ENCODE measurements at places on chromosomes 3 and 15. TPM values are rescaled to one million over a fixed set of nuclear protein-coding genes. Genes with fewer than 3 reads are reported as not detected.

STRA6 gene
- polyA plus RNA-seq: not detected

- no peaks in the 10 kb centered on the region for H3K27me3 ChIP-seq
- no peak for DNase-seq
- H3K4me3 ChIP-seq: no peak overlapping the region
- peaks cover 23% of the 10 kb centered on the region for H3K4me1 ChIP-seq
These were observed 20.2 kb downstream of the TGFBR2 start for GRCh38 chr3:30626443-30627180.

SLITRK3 gene
- 4.2 TPM for polyA plus RNA-seq

DNA sequence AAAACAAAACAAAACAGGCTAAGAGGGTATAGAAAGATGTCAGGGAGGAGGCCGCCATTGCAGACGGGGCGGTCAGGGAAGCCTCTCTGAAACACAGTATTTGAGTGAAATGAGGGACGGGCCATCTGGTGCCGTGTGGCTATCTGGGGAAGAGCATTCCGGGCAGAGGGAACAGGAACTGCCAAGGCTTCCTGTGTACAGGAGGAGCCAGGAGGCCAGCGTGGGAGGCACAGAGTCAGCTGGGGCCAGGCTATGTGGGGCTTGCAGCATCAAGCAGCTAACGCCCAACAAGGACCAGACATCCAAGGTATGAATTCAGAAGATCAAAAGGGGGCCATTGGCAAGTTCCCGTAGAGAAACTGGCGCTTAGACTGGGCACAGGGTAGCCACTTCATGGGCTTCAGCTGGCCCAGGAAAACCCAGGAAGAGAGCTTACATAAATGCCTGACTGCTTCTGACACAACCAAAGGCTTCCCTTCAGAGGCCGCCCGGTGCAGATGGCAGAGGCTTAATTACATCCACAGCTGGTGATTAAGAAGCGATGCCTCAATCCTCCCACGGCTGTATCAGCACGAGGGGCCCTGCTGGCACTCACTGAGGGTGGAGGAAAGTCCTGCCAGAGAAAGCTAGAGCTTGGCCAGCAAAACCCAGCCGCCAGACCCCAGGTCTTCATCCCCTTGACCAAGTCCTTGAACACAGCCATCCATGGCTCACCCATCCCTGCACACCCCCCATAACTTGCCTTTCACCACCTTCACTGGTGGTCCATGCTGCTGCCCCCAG, 144.9 kb downstream of the MEGF11 start:
- H3K27ac ChIP-seq: no peak overlapping the region
- no peaks in the 10 kb centered on the region for H3K36me3 ChIP-seq
- H3K4me3 ChIP-seq: no peak overlapping the region
- DNase-seq: no peak

DNA sequence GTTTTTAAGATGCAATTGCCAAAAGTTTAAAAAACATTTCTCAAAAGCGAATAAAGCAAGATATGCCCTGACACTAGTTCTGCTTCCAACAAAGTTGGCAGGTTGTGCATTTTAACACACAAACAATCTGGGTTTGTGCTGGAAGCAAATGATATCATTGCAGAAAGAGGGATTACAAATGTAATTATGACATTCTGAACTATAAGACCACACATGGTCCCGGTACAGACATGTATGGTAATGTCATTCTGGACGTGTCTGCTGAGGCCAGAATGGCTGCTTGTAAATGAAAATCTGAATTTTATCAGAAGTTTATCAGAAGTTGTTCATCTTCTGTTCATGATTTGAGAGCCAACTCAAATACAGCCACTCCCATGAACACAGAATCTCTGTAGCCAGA, 10.7 kb downstream of the TMC3 start:
- DNase-seq: no peak
- H3K4me3 ChIP-seq: no peak overlapping the region
- H3K4me1 ChIP-seq: no peaks in the 10 kb centered on the region

GRCh38 chr3:126555795-126556636, 2.7 kb downstream of the C3orf22 start:
- no peaks in the 10 kb centered on the region for H3K36me3 ChIP-seq
- H3K27me3 ChIP-seq: no peaks in the 10 kb centered on the region
- no peak overlapping the region for H3K4me3 ChIP-seq
- H3K27ac ChIP-seq: no peak overlapping the region
- no peak for DNase-seq
- no peaks in the 10 kb centered on the region for H3K4me1 ChIP-seq

GRCh38 chr15:62950462-62950931, 92.0 kb upstream of the TPM1 start:
- no peak for DNase-seq
- no peaks in the 10 kb centered on the region for H3K27me3 ChIP-seq
- H3K36me3 ChIP-seq: no peaks in the 10 kb centered on the region
- H3K4me3 ChIP-seq: no peak overlapping the region

GRCh38 chr3:56611364-56611763, 54.4 kb downstream of the CCDC66 start:
- no peak overlapping the region for H3K27ac ChIP-seq
- H3K27me3 ChIP-seq: no peaks in the 10 kb centered on the region
- H3K4me1 ChIP-seq: no peaks in the 10 kb centered on the region

DNA sequence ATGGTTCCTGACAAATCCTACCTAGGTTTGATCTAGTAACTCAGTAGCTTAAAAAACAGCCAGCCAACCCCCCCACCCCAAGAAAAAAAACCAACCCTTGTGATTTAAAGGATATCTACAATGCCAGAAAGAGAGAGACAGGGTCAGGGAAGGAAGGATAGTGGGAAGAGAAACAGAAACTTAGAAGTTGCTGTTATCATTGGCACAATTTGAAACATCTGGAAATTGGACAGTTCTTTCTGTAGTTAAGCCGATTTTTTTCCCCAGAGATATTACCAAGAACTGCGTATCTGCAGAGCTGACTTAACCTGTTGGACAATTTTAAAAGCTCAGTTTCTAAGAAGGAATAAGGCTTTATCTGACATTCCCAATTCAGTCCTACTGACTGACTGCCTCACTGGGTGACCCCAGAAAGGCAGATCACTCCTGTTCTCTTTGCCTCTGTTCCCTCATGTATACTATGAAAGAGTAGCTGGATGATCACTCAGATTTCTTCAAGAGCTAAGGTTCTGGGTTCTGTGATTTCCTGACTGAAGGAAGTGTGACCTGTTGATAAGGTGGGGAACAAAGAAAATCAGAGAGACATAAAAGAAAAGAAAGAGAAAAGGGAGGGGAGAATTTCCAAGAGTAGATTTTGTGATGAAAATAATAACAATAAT, 128.3 kb downstream of the MAP2K5 start:
- no peaks in the 10 kb centered on the region for H3K4me1 ChIP-seq
- no peaks in the 10 kb centered on the region for H3K27me3 ChIP-seq
- H3K27ac ChIP-seq: no peak overlapping the region
- H3K36me3 ChIP-seq: peaks cover under 1% of the 10 kb centered on the region
- DNase-seq: no peak
- no peak overlapping the region for H3K4me3 ChIP-seq

SLC28A1 gene
- polyA plus RNA-seq: 21.9 TPM

GRCh38 chr3:114527036-114527644, 233.3 kb downstream of the TIGIT start:
- H3K4me1 ChIP-seq: peaks cover 3% of the 10 kb centered on the region
- H3K27me3 ChIP-seq: no peaks in the 10 kb centered on the region
- no peak for DNase-seq
- H3K27ac ChIP-seq: no peak overlapping the region
- no peaks in the 10 kb centered on the region for H3K36me3 ChIP-seq
- H3K4me3 ChIP-seq: no peak overlapping the region

DNA sequence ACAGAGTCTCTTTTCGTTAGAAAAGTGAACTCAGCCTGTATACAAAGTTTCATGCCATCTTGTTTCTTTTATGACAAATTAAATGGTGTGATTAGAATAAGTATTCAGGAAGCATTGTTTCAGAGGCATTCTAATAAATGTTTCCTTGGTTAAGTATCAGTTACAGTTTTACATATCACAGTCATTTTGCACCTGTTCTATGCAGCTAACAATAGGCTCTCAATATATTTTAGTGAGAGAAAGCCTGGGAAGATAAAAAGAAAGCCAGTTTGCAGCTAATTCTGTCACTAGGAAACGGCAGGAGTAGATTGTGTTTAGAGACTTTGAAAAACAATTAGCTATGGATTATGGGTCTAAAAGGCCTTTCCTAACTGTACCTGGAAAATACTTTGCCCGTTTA, 252.8 kb downstream of the ZIC1 start:
- H3K27ac ChIP-seq: no peak overlapping the region
- no peaks in the 10 kb centered on the region for H3K36me3 ChIP-seq
- no peak overlapping the region for H3K4me3 ChIP-seq
- no peak for DNase-seq
- H3K4me1 ChIP-seq: no peaks in the 10 kb centered on the region

- DNase-seq: no peak
- H3K27ac ChIP-seq: no peak overlapping the region
- no peaks in the 10 kb centered on the region for H3K4me1 ChIP-seq
- no peaks in the 10 kb centered on the region for H3K36me3 ChIP-seq
- H3K27me3 ChIP-seq: no peaks in the 10 kb centered on the region
These were observed 113.4 kb downstream of the SLC49A4 start for GRCh38 chr3:122908251-122908650.

- no peak overlapping the region for H3K4me3 ChIP-seq
- H3K27me3 ChIP-seq: no peaks in the 10 kb centered on the region
- peaks cover 17% of the 10 kb centered on the region for H3K4me1 ChIP-seq
- H3K36me3 ChIP-seq: no peaks in the 10 kb centered on the region
- no peak for DNase-seq
These were observed 2.1 kb downstream of the FYCO1 start for GRCh38 chr3:45993421-45994027.

- no peaks in the 10 kb centered on the region for H3K27me3 ChIP-seq
- no peak overlapping the region for H3K4me3 ChIP-seq
- no peaks in the 10 kb centered on the region for H3K4me1 ChIP-seq
These were observed 310.0 kb downstream of the SHQ1 start for GRCh38 chr3:72538070-72538745.

GRCh38 chr15:63367390-63367789, 14.3 kb downstream of the CA12 start:
- no peak for DNase-seq
- no peak overlapping the region for H3K27ac ChIP-seq
- no peaks in the 10 kb centered on the region for H3K4me1 ChIP-seq
- no peak overlapping the region for H3K4me3 ChIP-seq

DNA sequence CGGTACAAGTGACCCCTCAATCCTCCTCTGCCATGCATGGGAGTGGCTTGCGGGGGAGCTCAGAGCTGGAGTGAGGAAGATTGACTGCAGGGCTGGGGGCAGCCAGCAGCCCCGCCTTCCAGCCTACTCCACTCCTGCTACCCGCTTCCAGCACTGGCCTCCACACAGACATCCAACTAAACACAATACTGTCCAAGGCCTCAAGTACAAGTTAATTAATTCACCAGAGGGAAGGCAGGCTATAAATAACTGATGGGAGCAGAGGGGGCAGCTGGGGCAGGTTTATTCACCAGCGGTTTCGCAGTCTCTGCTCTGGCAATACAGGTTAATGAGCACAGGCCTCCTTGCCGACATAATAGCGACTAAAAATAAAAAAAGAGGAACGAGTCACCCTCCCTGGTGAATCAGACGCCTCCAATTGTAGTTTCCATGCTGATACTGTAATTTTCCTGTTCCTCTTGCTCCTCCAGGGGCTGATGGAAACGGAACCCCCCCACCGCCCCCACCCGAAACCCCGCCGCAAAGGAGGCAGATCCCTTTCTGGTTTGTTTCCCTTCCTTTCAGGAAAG, 166.4 kb upstream of the TLE3 start:
- H3K27me3 ChIP-seq: no peaks in the 10 kb centered on the region
- no peaks in the 10 kb centered on the region for H3K36me3 ChIP-seq
- no peaks in the 10 kb centered on the region for H3K4me1 ChIP-seq
- H3K4me3 ChIP-seq: no peak overlapping the region
- no peak for DNase-seq

DNA sequence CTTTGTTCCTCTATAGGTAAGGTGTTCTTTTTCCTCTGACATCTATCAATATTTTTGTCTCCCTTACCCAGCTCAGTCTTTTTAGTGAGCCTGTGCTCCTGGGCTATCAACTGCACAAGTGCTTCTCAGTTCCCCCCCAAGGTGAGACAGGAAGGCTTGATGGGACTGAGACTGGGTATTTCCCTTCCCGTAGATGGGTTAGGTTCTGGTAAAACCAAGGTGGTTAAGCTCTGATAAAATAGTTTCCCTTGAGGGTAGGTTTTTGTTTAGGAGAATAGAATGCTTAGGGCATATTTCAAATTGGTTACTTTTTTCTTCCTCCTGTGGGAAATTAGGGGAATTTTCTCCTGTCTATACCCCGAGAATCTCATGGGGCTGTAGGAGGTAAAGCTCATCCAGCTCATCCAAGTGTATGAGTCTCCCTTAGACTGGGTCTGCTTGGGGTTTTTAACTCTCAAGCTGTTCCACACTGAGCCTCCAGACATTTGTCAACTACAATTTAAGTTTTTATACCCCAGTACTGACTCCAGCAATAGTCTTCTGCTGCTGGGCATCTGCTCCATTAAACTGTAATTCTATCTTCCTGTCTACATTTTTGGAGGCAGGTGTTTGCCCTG, 44.9 kb downstream of the OXSR1 start:
- H3K4me1 ChIP-seq: no peaks in the 10 kb centered on the region
- no peak for DNase-seq
- H3K27me3 ChIP-seq: no peaks in the 10 kb centered on the region
- H3K36me3 ChIP-seq: no peaks in the 10 kb centered on the region
- H3K4me3 ChIP-seq: no peak overlapping the region

DNA sequence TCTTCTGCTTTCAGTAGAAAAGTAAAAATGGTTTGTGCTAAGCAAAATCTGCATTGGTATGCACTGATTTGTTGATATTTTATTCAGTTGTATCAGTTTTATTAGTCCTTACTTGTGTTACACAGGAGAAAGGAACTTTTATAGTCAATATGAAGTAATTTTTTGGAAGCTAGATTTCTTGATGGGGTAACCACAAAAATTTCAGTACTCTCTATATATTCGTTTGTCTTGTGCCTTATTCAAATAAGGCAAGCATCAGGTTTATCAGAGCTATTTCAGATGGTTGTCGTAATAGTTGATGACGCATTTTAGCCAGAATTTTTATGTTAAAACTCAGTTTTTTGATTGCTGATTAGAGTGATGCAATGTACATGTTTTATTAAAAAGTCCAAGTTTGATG, 50.7 kb upstream of the NIPA1 start:
- no peak for DNase-seq
- H3K27me3 ChIP-seq: no peaks in the 10 kb centered on the region
- no peaks in the 10 kb centered on the region for H3K36me3 ChIP-seq
- no peak overlapping the region for H3K27ac ChIP-seq
- H3K4me1 ChIP-seq: no peaks in the 10 kb centered on the region

- no peak overlapping the region for H3K4me3 ChIP-seq
- H3K27ac ChIP-seq: no peak overlapping the region
- no peak for DNase-seq
- H3K4me1 ChIP-seq: no peaks in the 10 kb centered on the region
These were observed 13.3 kb downstream of the CAV3 start for GRCh38 chr3:8746780-8747345.

UCN2 gene
- not detected for polyA plus RNA-seq

UBE2Q2 gene
- polyA plus RNA-seq: 4.0 TPM

LRTM1 gene
- polyA plus RNA-seq: not detected

- no peak overlapping the region for H3K27ac ChIP-seq
- H3K4me1 ChIP-seq: peaks cover 3% of the 10 kb centered on the region
- no peaks in the 10 kb centered on the region for H3K27me3 ChIP-seq
- H3K36me3 ChIP-seq: no peaks in the 10 kb centered on the region
- H3K4me3 ChIP-seq: no peak overlapping the region
These were observed 44.8 kb upstream of the RAF1 start for GRCh38 chr3:12708584-12709192.

RASGRF1 gene
- polyA plus RNA-seq: not detected

Data from liver (tissue), 10 donors.